ENCODE measurements at places on chromosomes 4 and X. TPM values are rescaled to one million over a fixed set of nuclear protein-coding genes. Genes with fewer than 3 reads are reported as not detected.

Gene PPARGC1A
- 19.7 TPM for total RNA-seq

DNA sequence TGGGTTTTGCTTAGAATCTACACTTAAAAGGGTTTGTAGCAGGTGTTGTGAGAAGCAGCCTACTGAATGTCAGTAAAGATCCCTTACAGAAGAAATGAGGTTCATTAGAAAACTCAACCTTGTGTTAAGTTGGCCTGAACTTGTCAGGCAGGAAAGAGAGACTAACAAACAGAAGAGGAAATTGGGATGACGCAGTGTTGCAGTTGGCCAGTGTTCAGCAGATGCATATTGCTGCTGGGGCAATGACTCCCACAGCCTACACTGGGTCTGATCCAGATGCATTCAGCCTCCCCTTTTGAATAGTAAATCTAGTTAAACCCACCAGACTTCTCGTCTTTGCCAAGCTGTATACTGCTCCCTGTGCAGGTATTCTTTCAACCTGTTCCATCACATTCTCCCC, 409.4 kb downstream of the UBE2NL start:
- DNase-seq, result no peak
- H3K4me1 ChIP-seq, result no peaks in the 10 kb centered on the region
- no peaks in the 10 kb centered on the region for H3K36me3 ChIP-seq
- no peak overlapping the region for H3K27ac ChIP-seq
- no peaks in the 10 kb centered on the region for H3K27me3 ChIP-seq
- H3K4me3 ChIP-seq, result no peak overlapping the region

Gene DLG3
- total RNA-seq, result 27.0 TPM

DNA sequence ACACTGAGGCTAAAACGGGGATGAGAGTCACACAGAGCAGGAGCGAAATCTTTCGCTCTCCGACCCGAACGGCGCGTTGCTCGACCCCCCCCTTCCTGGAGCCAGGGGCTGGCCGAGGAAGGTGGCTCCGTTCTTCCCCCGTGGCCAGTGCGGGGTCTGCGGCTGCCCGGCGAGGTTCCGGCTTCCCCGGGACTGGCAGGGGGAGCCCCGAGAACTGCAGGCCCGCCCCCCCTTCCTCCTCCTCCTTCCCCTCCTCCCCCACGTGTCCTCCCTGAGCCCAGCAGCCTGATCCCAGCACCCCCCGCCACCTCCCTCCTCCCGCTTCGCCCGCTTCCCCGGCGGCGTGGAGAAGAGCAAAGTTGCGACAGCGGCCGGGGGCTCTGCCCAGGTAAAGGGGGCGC, 2.4 kb upstream of the BCORL1 start:
- H3K36me3 ChIP-seq, result no peaks in the 10 kb centered on the region
- no peak overlapping the region for H3K27ac ChIP-seq
- no peaks in the 10 kb centered on the region for H3K27me3 ChIP-seq
- no peak for DNase-seq
- no peak overlapping the region for H3K4me3 ChIP-seq

DNA sequence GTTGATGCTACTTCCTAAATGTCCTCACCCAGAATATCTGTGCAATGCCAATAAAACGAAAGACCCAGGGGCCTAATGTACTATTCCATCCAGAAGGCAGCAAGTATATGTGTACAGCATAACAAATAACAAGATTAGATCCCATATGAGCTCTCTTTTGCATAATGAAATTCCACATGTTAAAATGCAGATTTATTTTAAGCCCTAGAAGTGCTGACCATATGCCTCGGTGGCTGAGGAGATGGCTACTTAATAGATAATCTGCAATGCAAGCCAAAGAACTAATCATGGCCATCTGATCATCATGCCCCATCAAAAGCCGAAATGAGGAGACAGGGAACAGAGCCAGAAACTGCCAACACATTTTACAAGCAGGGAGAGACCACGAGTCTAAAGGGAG, 293.5 kb downstream of the KCNIP4 start:
- no peaks in the 10 kb centered on the region for H3K36me3 ChIP-seq
- H3K4me1 ChIP-seq, result no peaks in the 10 kb centered on the region
- no peak overlapping the region for H3K4me3 ChIP-seq
- H3K27ac ChIP-seq, result no peak overlapping the region
- no peaks in the 10 kb centered on the region for H3K27me3 ChIP-seq
